ENCODE measurements at places on chromosomes 3 and 15.
A peak's percentile ranks its signal among the peaks of the same experiment; 100 is the strongest.

GRCh38 chr15:98076021-98076816, 115.7 kb downstream of the ARRDC4 start:
- DNase-seq: no peak

DNA sequence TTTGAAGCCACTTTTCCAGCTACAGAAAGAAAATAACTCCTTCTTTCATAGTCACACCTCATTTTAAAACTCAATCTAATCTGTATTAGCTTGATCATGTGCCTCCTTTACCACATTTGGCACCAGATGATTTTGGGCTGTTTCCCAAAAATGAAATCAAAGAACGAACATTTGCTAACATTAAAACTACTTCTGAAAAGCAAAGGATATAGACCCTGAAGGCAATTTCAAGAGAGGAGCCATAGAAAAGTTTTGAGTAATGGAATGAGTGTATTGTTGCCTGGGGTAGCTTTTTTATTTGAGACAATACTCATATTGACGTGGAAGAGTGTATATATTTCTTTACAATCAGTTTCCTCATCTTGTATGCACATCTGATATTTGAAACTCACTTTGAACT, 152.8 kb upstream of the TBL1XR1 start:
- no peak for DNase-seq

DNA sequence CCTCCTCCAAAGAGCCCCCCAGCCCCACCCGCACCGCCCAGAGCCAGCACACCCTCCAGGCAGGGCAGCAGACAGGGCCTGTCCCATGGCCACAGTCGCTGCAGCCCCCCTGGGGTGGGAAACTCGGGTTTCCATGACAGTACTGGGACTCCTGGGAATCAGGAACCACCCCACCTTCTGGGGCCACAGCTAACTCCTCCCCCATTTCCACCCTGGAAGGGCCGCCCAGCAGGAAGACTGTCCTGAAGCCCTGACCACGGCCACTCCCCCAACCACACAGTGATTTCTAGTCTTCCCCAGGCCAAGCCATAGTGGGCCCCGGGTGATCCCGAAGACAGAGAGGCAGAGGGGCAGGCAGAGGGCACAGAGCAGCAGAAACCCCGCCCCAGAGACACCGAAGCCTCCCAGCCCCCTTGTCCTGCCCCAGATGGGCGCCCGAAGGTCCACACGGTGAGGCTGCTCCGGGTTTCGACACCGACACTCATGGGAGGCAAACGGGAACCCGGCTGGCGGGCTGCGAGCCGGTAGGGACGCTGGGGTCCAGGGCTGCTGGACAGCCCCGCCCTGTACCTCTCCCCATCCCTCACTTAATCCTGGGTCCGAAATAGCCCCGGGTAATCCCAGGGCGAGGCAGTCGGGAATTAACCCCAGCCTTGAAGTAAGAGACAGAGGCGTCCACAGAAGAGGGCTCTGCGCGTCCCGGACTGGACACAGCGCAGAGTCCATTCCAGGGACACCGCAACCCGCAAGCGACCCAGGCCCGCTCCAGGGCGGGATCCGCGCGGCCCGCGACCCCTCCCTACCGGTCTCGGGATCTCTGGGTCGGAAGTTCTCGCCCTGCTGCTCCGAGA, 138.4 kb downstream of the NUP210 start:
- DNase-seq: no peak

DNA sequence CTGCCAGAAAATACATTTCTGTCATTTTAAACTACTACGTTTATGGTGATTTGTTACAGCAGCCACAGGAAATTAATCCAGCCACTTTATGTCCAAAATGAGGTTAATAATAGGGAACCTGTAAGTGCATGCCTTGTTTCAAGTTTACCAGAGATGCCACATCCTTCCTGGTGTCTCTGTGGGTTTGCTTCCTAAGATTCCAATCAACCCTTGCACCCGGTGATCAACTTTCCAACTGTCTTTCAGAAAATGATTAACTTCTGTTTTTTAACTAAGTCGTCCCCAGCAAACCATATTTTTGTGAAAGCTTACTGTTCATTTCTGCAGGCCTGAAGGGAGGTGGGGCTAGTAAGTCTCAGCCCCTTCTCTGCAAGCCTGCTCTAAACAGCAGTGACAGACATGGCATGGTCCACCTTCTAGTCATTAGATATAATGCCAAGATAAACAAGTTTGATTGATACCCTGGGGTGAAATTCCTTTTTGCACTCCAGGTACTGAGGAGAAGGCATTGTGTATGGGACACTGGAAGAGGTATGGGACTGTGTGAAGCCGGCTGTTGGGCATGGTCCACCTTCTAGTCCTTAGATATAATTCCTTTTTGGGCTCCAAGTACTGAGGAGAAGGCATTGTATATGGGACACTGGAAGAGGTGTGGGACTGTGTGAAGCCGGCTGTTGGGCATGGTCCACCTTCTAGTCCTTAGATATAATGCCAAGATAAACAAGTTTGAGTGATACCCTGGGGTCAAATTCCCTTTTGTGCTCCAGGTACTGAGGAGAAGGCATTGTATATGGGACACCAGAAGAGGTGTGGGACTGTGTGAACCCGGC, 11.1 kb upstream of the TMC3 start:
- peak; percentile 79 for DNase-seq

- no peak for DNase-seq
Measured at GRCh38 chr3:37546876-37547275, 314.8 kb upstream of the CTDSPL start.

DNA sequence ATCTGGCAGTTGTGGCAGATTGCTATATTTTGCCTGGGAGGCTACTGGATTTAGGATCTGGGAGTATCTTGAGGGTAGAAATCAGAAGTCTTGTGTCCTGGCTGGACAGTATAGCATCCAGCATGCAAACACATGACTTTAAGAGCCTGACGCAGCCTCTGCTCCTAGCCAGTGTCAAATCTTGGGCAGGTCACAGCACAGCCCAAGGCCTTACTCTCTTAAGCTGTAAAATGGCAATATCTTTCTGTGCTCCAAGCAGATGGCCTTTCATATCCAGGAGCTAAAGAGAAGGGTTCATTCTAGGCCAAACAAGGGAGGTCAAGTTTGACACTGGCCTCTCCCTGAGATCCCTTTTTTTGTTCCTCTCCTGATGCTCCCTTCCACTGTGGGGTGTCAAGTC, 19.8 kb upstream of the RAD18 start:
- DNase-seq: no peak

- DNase-seq: no peak
Measured at GRCh38 chr3:126649556-126650092, 5.3 kb downstream of the TXNRD3 start.

DNA sequence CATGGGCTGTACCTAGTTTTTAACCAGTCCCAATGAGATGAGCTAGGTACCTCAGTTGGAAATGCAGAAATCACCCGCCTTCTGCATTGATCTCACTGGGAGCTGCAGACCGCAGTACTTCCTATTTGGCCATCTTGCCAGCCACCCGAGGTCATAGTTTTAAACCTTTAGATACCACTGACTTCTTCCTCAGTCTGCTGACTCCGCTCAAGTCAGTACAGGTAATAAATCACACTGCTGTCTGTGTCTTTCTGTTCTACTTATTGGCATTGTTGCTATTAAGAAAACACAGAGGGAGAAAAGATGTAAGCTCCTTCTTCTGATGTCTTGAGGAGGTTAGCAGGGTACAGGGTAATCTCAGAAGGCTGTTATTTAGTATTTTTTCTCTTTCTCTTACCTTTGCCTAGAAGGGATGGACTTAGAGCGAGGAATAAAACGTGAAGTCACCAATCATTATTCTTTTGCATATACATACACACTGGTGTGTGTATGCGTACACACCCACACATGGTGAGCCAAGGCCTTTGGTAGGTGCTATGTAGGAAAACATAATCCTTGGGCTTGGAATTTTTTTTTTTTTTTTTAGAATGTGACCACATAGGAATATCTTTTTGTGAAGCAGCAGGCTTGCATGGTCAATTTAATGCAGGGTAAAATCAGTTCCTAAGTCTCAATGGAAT, 197.2 kb downstream of the EDEM1 start:
- no peak for DNase-seq

DNA sequence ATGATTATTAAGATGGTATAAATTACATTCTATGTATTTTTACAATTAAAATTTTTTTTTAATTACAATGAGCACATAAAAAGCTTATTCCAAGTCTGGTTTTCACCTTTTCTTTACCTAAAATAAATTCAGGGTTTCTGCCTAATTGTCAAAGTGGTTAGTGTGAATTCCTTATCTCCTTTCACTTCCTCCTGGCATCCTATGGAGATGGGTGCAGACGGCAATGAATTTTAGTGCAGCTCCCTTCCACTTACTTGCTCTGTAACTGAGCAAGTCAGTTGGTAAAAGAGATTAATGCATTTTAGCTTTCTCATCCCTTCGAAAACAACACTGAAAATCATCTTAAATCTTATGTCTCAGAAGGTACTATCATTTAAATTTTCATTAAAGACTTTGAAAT, 13.1 kb downstream of the HDGFL3 start:
- no peak for DNase-seq

DNA sequence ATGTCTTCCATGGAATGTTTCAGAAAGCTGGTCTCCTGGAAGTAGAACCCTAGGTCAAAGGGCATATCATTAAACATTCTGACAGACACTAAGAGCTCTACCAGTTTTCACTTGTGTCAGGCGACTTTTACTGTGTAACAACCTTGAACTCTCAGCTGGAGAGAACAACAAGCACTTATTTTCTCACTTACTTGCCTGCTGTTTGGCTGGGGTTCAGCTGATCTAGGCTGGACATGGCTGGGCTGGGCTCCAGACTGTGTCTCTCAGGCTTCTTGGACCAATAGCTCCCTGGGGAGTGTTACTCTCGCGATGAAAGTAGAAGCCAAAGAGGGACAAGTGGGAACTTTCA, 527.3 kb downstream of the SHQ1 start:
- no peak for DNase-seq

DNA sequence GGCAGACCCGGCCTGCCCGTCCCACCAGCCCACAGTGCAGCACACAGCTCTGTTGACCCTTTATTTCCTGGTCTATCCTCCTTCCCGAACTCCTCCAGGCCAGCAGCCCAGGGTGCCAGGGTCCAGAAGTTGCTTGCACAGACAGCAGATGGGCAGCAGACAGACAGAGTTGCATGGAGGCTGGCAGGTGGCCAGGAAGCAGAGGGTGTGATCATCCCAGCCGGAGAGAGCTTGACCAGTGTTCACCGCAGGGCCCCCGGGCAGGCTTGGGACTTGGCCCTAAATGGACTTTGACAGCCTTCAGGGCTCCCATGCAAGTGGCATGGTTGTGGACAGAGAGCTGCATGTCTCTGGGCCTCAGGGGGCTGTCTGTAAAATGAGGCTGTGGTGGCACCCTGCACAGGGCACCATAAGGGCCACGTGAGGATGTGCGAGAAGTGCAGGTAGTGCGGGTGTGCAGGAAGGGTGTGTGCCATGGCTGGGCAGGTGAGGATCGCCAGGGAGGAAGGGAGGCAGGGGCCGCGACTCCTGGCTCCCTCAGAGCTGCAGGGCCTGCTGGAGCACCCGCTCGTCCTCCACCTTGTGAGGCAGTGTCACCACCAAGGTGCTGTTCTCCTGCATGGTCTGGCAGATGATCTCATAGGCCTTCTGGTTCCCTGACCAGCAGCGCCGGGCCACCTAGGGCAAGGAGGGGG, 6.3 kb upstream of the ZXDC start:
- no peak for DNase-seq

DNA sequence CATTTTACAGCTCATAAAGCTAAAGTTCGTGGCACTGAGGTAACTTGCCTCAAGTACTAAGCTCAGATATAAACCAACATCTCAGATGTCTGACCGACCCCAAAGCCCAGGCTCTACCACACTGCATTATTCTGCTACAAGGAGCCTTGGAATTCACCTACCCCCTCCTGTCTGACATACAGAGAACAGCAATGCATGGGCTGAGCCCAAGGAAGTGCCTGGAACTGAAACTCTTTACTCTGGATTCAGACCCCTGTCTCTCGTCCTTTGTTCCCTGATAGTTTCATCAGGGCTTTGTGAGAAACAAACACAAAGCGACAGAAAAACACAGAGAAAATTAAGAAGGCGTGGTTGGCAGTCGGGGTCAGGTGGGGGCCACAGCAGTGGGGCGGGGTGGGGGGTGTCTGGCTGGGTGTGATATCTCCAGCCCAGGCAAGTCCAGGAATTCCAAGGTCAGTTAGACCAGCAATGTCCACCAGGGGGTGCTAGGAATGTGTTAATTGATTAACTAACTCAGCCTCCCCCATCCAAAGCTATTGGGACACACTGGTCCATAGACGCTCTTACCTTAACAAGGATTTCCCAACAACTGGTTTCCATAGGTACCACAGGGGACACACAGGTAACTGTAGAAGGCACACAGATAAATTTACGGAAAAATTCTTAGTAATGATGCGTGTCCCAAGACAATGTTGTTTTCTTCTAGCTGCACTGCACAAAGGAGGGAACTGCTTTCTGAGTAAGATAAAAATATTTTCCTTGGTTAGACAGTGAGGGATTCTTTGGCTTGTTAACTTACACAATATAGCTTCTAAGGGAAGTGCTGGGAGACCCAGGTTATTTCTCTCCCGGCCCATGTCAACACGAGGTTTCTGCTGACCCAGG, 18.8 kb upstream of the SSUH2 start:
- DNase-seq: peak; percentile 45

GRCh38 chr15:33190539-33190938, 4.0 kb downstream of the FMN1 start:
- no peak for DNase-seq

- DNase-seq: no peak
Measured at GRCh38 chr3:186946756-186947375, 16.5 kb downstream of the ST6GAL1 start.

DNA sequence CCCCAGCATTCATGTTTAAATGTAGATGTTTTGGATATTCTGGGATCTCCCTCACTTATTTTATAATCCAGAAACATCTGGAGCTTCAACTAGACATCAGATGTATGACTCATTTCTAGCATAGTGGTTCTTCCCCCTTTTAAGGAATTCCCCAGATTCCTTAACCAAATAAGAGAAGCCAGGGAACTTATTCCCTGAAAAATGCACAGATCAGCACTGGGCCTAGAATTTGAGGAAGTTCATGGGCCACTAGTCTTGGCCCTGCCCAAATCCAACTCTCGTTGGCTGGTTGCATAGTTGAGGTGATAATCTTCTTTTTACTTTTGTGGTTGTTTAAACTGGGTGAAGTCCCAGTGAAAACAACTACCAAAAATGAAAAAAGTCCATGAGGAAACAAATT, 20.4 kb downstream of the RARRES1 start:
- no peak for DNase-seq

DNA sequence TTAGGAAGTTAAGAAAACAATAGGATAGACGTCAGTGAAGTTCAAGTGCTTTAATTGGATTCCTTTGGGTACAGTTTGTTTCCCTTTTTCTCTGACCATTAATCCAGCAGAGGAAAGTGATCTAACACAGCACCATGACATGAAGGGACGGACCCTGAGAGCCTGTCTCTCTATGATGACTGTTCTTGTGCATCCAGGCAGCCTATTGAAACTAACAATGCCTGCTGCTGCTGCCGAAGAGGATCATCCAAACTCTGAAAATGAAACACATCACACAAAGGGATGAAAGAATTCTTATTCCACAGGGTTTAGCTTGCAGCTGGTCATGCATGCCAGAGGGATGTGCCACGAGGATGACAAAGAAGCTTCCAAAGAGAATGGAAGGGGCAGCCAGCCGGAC, 75.5 kb downstream of the ZBTB20 start:
- no peak for DNase-seq

GRCh38 chr3:147816752-147817151, 407.6 kb downstream of the ZIC1 start:
- DNase-seq: no peak
